ENCODE measurements at places on chromosomes 11 and 22. TPM values are rescaled to one million over a fixed set of nuclear protein-coding genes. Genes with fewer than 3 reads are reported as not detected.
A peak's percentile ranks its signal among the peaks of the same experiment; 100 is the strongest.

DNA sequence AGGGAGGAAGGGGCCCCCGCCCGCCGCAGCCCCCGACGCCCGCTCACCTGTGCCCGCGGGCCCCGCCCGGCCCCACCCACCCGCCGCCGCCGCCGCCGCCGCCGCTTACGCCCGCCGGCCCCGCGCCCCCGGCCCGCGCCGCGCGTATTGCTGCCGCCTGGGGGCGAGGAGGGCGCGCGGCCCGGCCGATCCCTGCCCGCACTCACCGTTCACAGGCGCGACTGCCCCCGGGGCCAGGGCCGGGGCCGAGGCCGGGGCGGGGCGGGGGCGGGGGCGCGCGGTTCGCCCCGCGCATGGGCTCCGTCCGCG, 212 bp downstream of the HRAS start:
- DNase-seq = no peak

- DNase-seq = peak; percentile 53
These were observed 19.3 kb downstream of the MYH9 start for GRCh38 chr22:36368359-36368983.

DNA sequence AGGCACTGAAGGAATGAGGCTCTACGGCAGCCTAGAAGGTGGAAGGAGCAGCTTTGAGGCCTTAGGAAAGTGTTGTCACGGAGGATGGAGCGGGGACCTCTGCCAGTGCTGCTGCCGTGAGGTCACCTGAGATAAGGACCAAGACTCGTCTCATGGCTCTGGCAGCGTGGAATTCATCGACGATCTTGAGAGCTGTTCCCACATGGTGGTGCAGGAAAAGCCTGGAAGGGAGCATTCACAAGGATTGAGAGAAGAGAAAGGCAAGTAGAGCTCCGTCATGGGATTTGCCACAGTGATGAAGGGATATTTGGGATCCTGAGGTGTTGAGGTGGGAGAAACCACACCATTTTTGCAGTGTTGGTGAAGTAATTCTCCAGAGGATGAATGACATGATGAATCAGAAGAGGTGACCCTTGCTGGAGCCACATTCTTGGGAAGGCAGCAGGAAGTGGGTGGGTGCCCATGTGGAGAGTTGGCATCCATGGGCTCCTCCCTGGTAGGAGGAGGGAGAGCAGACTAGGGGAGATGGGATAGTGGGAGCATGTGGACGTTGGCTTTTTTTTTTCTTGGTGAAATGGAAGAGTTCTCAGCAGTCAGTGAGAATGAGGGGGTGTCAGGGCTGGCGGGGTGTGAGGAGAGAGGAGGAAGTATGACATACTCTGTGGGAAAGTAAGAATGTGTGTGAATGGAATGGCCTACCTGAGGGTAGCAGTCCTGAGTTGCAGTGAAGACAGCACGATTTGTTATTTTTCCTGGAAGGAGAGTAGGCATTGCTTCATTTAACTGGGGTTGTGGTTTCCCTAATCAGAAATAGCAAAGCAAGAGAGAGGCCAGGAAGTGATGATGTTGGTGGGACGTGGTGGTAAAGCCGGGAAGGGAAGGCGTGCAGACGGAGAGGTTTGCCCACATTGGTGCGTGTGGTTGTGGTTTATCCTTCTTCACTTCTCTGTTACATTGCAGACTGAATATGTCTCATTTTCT, 11.1 kb downstream of the PPP6R3 start:
- DNase-seq = no peak

DNA sequence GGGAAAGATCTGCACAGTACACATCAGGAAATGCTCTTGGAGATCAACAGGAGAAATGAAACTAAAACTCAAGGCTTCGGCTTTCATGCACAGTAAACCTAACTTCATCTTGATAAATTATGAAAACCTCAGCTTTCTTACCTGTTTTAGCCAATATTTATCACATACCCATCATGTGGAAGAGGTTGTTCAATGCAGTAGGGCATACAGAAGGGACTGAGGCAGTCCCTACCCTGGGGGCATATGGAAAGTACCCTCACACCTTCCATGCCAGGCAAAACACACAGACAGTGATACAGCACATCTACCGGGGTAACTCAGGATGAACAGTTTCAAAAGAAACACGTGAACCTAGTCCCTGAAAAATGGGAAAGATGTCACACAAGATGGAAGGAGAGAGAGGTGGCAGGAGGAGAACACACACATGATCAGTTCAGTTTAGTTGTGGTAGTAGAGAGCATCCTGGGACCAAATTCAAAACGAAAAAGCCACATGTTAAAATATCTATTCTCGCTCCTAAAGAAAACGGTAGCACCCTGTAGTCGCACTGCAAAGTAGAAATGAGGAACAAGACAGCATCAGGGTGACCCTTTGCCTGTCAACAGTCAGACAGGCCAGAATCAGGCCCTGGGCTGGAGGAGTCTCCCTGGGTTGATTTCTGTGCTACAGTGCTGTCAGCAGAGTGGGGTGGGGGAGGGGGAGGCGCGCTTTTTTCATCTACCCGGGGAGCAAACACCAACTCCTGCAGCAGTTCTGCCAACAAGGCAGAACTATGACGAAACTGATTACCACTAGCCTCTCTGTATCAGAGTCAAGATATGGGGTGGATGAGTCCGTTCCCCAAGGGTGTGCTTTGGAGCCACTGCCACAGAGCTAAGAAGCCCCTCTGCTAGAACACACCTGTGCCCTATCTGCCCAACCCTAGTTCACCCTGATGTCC, 1.3 kb downstream of the HIRA start:
- peak; percentile 18 for DNase-seq

GRCh38 chr11:88657076-88657738, 319.7 kb upstream of the CTSC start:
- no peak for DNase-seq

GRCh38 chr11:129317571-129317970, 58.1 kb upstream of the BARX2 start:
- DNase-seq = no peak

GRCh38 chr11:29328961-29329441, 687.8 kb downstream of the KCNA4 start:
- no peak for DNase-seq

The TRIM34 gene
- 2.8 TPM for total RNA-seq

The MEI1 gene
- 62.5 TPM for total RNA-seq

The ASCL2 gene
- not detected for total RNA-seq
